Astrocyte of the cerebellum (primary cell): ENCODE measurements at places on chromosomes 6 and 20.

GRCh38 chr6:139014945-139015344, 13.6 kb upstream of the ABRACL start:
- no peak for DNase-seq

DNA sequence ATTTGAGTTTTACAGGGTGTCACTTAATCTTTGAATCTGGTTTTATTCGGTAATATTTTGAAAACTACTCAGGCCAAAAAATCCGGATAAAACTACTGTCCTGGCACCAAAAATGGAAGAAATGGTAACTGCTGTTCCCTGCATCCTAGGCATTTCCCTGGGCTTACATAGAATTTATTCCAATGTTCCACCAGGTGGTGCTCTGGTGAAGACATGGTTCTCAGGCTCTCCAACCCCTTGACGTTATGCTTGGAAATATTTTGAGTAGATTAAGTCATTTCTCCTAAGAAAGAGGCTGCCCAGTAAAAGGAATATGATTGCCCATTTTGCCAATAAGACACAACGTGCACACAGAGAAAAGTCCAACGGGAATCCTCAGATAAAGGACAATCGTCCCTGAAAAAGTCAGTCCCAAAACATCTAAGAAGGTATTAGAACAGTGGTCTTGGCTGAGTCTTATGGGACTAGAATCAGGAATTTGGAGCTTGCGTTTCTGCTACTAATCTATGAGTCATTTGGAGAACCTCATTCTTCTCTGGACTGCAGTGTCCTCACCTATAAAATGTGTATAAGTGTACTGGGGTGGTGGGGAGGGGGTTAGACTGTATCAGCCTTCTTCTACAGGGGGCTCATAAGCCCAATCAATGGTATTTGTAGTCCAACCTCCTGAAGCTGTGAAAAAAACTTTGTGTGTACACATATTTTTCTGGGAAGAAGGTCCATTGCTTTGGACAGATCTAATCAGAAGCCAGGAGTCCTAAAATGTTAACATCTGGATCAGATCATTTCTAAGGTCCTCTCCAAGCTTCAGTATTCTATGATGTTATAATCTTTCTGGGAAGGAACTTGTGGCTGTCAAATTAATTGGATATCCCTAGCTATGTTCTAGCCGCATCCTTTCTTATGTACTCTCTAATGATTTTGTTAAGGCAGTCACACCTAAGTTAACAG, 131.0 kb upstream of the BMP2 start:
- DNase-seq, result peak; percentile 59

GRCh38 chr20:48785256-48785655, 42.5 kb downstream of the PREX1 start:
- DNase-seq, result no peak

DNA sequence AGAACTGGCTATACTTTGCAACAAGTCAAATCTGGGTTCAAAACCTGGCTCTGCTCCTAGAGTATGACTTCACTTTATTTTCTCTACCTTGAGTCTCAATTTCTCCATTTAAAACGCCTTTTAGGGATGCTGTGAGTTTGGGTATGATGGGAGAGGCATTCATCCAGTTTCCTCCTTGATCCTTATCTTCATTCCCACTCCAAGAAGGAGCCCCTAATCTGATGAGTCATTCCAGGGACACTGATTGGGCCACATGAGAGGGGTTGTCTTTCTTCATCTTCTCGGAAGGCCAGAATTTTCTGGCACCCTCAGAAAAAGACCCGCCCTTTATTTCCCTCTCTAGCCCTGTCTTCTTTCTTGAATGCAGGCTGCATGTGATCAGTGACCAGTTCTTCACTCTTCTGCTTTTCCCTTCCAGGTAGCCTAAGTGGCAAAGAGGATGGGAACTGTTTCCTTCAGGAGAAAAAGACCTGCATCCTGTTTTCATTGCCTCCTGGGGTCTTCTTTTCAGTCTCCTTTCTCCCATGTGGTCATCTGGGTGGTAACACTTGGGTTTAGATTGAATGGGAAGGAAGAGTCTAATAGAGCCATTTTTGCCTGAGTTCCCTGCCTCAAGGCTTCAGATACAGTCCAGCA, 32.1 kb upstream of the PNRC1 start:
- no peak for DNase-seq

GRCh38 chr6:53312355-53312754, 36.4 kb downstream of the ELOVL5 start:
- no peak for DNase-seq
